ENCODE measurements at places on chromosomes 6 and 20.

- DNase-seq, result no peak
These were observed 33.6 kb downstream of the APCDD1L start for GRCh38 chr20:58481481-58482021.

DNA sequence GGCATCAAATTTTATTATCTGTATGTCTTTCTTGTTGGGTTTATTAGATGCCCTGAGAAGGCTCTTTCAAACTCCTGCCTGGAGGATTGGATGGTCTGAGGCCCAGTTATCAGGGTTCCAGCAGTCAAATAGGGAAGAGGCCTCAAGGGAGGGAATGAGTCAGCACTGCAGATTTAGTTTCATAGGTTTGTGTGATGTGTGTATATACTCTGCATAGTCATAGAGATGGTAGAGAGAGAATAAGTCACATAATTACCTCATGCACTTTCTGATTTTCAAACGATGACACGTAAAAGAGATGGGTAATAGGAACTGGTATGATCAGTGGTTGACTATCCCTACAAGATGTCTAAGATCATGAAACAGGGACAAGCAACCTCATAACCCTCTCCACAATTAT is 82.1 kb downstream of the ADAT2 start:
- DNase-seq, result no peak

- DNase-seq, result no peak
These were observed 30.3 kb upstream of the POPDC3 start for GRCh38 chr6:105209950-105210706.

DNA sequence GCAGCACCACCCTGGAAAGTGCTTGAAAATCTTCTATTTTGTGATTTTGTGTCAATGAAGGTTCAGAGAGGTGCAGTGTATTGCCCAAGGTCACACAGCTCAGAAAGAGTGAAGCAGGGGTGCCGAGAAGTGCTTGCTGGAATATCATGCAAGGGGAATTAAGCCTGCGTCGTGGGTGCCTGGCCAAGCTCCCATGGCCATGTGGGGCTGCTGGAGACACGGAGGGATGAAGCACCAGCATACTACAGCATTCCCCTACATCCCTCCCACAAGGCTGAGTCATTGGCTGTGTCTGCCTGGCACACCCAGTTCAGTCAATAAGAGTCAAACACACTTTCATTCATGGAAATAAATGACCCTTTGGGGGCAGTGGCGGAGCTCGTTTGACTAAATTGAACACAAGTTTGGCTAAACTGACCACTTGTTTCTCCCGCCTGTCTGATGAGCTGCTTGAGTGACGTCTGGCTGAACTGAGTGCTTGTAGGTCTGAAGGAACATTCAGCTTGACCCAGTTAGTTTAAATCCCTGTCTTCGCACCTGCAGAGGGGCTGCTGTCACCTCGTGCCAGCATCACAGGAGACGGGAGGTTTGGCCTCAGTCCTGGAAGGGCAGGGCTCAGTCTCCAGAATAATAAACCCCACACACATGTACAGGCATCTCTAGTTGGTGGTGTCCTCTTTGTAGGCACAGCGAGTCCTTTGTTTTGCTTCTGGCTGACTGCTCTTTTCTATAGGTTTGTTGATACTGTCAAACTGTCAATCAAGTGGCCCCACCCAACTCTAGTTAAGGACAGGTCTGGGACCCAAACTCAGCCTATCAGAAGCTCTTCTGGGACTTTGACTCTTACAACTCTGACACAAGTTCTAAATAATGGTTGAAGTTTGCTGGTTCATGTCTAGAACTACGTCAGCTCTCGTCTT is 8.4 kb upstream of the TGM2 start:
- DNase-seq, result no peak

- DNase-seq, result no peak
These were observed 146.2 kb downstream of the COL21A1 start for GRCh38 chr6:56101141-56101553.

Data from DND-41 (cell line).